ENCODE measurements at places on chromosomes 6 and 20.

DNA sequence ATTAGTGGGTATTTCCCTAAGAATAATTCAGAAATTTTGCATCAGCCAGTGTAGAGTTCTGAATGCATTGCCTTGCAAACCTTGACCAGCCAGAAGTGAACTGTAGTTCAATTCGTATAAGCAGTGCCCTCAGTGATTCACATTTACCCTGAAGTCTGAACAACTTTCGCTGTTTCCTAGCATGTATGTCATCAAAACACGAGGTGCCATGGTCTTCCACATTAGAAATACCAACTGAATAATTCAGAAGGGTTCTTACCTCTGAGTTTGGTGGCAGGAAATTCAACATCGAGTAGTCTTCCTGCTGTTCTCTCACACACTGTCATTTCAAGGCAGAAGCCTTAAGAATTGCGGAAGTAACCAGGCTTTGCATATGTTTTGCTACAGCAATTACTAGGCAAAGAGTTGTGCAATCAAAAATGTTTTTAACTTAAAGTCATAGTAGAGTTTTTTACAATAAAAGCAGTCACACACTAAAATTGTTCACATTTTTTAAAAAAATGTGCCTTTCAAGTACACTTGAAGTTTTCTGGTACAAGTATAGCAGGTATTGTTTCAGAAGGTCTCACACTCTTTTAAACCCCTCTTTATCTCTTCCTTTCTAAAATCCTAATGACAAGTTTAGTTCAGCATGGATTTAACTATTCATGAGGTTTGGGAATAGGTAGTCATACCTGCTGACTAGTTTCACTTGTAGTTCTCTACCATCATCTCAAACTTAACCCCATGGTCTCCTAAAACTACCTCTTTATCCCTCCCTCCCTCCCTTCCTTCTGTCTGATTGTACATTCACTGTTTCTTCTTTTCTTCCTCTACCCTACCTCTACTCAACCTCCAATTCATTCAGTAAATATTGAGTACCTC lies 118.3 kb downstream of the STXBP5 start:
- H3K27me3 ChIP-seq = no peaks in the 10 kb centered on the region
- H3K4me3 ChIP-seq = no peak overlapping the region
- H3K36me3 ChIP-seq = peaks cover 6% of the 10 kb centered on the region
- no peak overlapping the region for H3K27ac ChIP-seq
- H3K4me1 ChIP-seq = no peaks in the 10 kb centered on the region

DNA sequence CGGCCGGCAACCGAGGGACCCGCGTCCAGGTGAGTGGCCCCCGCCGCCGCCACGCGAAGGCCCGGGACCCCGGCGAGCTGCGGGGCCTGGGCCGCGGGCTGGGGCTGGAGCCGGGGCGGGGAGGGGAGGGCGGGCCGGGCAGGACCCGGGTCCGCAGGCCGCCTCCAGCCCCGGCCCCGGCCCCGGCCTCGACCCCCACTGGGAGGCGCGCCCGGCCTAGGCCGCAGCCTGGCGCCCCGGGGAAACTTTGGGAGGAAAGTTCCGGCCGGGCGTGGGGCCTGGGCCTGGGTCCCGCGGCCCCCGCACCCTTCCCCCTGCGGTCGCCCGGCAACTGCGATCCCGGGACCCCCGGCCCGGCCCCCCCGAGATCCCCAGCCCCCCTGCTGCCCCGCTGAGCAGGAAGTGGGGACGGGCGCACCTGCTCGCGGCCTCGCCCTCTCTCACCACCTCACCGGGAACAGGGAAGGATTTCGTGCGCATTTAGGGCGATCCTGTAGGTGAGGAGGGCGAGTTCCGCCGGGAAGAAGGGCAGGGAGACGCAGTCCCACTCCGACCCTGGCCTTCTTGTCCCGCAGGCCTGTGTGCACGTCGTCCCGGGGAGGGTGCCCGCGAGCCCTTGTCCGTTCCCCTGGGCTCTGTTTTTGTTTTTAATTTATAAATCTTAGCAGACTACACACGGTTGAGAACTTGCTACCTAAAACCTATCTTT lies 402 bp downstream of the OSBPL2 start:
- peak overlapping the region; percentile 92 for H3K27ac ChIP-seq
- no peak for DNase-seq
- H3K4me3 ChIP-seq = peak overlapping the region; percentile 84
- no peaks in the 10 kb centered on the region for H3K36me3 ChIP-seq

- H3K4me1 ChIP-seq = peaks cover 13% of the 10 kb centered on the region
- DNase-seq = no peak
- no peak overlapping the region for H3K4me3 ChIP-seq
- H3K36me3 ChIP-seq = peaks cover 28% of the 10 kb centered on the region
- no peaks in the 10 kb centered on the region for H3K27me3 ChIP-seq
Measured at GRCh38 chr6:35412102-35412501, 40.0 kb upstream of the FANCE start.

- DNase-seq = no peak
- H3K36me3 ChIP-seq = no peaks in the 10 kb centered on the region
- no peaks in the 10 kb centered on the region for H3K27me3 ChIP-seq
- H3K4me3 ChIP-seq = no peak overlapping the region
Measured at GRCh38 chr6:77040568-77041195, 422.6 kb downstream of the HTR1B start.

DNA sequence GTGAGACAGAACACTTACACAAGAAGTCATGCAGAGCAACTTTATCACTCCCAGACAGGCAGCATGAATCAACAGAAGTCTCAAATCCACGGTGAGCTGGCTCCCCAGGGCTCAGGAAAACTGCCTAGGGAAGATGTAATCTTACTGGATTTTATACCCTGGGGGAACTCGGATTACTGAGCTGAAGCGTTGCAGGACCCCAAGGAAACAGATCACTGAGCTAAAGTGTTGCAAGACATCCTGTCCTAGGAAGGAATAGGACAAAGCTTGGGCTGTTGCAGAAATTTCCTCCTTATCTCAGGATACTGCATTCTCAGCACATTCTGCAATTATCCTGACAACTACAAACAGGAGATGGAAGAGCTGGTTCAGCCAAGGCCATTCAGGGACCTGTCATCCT lies 224.8 kb downstream of the TFAP2A start:
- no peaks in the 10 kb centered on the region for H3K27me3 ChIP-seq
- H3K4me1 ChIP-seq = no peaks in the 10 kb centered on the region
- no peaks in the 10 kb centered on the region for H3K36me3 ChIP-seq
- H3K4me3 ChIP-seq = no peak overlapping the region
